ENCODE measurements at places on chromosomes 12 and 14.

- no peak for DNase-seq
Measured at GRCh38 chr14:68449561-68450181, 343.2 kb downstream of the ZFP36L1 start.

DNA sequence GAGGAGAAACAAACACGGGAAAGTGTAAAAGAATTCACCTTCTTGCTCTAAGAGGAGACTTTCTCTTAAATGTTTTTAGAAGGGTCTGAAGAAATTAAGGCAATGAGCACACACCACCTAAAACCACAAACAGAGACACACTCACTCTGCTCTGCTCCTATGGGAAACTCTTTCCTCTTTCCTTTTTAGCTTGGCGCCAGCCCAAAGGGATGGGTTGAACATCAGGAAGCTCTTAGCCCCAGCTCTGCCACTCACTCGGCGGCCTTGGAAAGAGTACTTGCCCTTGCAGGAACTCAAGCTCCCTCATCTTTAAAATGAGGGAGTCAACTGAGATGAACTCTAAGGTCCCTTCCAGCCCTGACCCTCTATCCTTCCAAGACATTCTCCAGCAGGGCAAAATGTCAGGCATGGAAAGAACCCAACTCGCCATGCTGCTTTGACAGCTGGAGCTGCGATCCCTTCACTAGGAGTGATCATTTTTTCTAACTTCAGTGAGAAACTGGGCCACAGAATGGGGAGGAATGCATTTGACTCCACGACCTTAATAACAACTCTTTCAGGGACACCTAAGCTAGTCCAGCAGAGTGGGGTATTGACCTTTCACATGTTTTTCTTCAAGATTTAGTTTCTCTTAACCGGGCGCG is 980 bp upstream of the RNASE8 start:
- DNase-seq: no peak

- no peak for DNase-seq
Measured at GRCh38 chr12:45914090-45914489, 76.3 kb downstream of the SCAF11 start.

DNA sequence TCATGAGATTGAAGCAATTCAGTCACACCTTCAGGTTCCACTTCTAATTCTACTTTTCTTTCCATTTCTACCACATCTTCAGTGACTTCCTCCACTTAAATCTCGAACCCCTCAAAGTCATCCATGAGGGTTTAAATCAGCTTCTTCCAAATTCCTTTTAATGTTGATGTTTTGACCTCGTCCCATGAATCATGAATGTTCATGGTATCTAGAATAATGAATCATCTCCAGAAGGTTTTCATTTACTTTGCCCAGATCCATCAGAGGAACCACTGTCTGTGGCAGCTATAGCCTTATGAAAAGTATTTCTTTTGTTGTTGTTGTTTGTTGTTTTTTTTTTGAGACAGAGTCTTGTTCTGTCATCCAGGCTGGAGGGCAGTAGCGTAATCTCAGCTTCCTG is 7.6 kb downstream of the RXYLT1 start:
- no peak for DNase-seq

- DNase-seq: no peak
Measured at GRCh38 chr12:47052274-47052673, 27.1 kb upstream of the PCED1B start.

- no peak for DNase-seq
Measured at GRCh38 chr12:19382563-19382962, 56.7 kb upstream of the AEBP2 start.

- no peak for DNase-seq
Measured at GRCh38 chr14:83575301-83575700, 1954.6 kb upstream of the FLRT2 start.

DNA sequence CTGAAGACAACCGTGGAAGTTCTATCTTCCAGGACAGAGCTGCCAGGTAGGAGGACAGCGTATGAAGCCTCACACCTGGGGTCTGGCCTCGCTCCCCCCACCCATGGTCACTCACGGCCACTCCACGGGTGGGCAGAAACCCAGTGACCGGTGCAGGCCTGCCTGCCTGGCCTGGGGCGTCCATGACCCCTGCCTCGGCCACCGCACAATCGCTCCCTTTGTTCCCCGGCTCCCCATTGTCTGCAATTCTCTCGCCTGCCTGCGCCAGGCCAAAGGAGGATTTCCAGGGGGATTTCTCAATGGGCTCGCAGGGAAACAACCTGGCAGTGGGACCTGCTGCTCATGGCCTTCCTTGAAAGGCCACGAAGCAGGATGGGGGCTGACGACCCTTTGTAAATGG is 22.6 kb downstream of the CCDC85C start:
- no peak for DNase-seq

GRCh38 chr12:101813117-101813516 is 17.6 kb downstream of the GNPTAB start:
- no peak for DNase-seq

GRCh38 chr12:93237235-93237915 is 140.3 kb upstream of the NUDT4 start:
- DNase-seq: no peak

DNA sequence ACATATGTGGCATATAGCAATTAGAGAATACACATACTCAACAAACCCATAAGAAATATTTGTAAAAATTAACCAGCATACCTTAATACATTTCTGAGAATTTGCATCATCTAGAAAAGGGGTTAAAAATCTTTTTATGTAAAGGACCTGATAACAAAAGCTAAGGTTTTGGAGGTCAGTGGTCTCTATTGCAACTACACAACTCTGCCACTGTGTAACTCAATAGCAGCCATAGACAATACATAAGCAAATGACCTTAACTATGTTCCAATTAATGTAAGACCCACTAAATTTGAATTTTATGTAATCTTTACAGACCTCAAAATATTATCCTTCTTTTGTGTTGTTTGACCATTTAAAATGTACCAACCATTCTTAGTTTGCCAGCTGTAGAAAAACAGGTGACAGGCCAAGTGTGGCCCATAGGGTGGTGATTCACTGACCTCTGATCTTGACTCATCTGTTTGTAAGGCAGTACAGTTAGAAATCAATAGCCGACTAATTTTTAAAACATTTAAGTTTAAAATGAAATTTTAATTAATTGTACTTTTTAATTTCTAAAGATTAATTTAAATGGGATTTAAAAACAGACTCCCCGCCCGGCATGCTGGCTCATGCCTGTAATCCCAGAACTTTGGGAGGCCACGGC is 7.4 kb upstream of the EPS8 start:
- no peak for DNase-seq

GRCh38 chr12:82727886-82728285 is 41.2 kb downstream of the TMTC2 start:
- no peak for DNase-seq

DNA sequence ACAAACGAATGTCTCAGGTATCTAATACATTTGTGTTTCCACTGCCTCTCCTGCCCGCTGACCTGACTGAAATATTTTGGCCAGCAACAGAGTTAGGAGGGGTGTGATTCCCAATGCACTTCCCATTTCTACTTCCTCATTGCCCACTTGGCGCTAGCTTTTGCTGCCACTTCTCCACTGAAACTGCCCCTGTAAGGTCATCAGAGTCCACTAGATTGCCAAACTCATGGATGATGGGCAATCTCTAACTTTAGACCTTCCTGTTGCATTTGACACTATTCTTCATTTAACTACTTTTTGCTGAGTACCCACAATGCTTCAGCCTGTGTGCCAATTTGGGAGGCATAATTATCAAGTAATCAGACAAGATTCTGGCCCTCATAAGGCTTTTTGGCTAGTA is 40.8 kb downstream of the GPR65 start:
- no peak for DNase-seq

GRCh38 chr14:76647697-76648298 is 113.5 kb upstream of the VASH1 start:
- DNase-seq: peak; percentile 9

GRCh38 chr14:76946753-76947077 is 81.8 kb downstream of the IRF2BPL start:
- DNase-seq: no peak

- DNase-seq: no peak
Measured at GRCh38 chr12:53748072-53748840, 3.5 kb downstream of the CISTR start.

DNA sequence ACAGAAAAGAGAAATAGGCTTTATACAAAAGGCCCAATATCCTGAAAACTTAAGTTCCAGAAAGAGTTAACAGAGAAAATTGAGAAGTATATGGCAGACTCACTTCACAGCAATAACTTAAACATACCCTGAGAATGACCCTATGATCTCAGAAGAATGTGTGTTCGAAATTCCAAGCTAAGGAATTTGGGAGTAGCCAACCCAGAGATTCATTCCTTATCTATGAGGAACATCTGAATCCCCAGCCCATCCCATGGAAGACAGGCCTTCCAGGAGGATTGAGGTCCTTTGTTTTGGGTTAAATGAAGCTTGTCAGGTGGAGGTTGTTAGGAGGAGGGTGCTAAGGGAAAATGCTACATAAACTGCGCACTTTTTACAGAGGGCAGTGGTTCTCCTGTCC is 7.5 kb upstream of the SAV1 start:
- DNase-seq: no peak

DNA sequence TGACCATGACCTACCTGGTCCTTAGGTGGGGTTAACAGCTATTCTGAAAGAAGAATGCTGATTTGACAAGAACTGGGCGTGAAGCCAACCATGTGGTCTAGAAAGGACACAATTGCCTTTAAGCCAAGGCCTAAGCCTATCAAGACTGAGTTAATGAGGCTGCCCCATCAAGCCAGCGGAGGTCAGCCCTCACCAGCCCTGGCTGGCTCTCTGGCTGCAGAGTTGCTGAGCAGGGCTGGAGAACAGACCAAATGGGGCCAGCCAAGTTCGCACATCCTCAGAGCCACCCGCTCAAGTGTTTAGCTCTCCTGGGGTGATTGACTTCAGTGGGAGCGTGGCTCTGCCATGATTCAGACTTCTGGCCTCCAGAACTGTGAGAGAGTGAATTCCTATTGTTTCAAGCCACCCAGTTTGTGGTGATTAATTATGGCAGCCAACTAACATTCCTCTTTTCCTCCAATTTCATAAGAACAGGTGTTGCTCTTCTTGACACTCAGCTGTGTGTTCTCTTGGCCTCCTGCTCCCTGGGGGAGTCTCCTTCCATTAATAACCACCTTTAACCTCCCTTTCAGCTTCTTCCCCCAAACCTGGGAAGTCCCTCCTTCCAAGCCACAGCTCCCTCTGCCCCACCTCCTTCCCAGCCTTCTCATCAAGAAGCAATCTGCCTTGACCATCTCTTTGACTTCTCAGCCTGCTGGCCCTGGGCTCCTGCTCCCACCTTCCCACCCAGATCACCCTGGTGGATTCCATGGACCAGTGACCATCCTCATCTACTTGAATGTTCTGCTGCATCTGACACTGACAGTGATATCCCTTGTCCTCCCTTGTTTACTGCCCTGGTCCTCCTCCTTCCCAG is 5.3 kb upstream of the SERPINA5 start:
- no peak for DNase-seq

DNA sequence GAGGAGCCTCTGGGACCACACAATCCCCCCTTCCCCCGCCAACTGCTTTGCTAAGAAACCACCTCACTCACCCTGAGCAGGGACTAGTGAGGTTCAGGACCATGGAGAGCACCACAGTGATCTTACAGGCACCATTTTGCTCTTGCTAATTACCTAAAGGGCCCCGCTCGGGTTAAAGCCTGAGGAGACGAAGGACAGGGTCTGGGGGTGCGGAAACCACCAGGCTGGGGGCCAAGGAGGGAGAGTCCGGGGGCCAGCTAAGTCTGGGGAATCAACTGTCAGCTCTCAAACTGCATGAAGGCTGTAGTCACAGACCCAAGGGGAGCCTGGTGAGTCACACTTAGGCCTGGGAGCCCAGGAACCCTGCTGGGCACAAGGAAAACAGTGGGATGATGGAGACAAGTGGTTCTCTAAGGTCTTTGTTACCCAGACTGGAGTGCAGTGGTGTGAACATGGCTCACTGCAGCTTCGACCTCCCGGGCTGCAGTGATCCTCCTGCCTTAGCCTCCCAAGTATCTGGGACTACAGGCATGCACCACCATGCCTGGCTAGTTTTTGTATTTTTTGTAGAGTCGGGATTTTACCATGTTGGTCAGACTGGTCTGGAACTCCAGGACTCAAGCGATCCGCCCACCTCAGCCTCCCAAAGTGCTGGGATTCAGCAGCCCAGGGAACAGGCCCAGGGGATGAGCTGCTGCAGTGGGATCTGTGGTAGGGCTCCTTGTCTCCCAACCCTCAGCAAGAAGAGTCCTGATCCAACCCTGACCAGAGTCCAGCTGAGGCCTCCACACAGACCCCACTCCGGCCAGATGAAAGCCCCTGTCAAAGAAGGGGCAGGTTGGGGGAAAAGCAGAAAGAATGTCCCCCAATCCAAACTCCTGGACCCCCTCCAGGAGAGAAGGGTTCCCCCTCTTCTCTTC is 98.8 kb downstream of the CALM1 start:
- no peak for DNase-seq

GRCh38 chr14:20707622-20708021 is 19.1 kb downstream of the ANG start:
- no peak for DNase-seq

- no peak for DNase-seq
Measured at GRCh38 chr14:97297100-97297499, 499.9 kb downstream of the VRK1 start.

GRCh38 chr12:107435520-107435919 is 250.1 kb upstream of the PWP1 start:
- no peak for DNase-seq

- no peak for DNase-seq
Measured at GRCh38 chr14:93082576-93083001, 33.1 kb downstream of the ITPK1 start.

GRCh38 chr12:28446031-28446430 is 255.8 kb downstream of the CCDC91 start:
- no peak for DNase-seq

DNA sequence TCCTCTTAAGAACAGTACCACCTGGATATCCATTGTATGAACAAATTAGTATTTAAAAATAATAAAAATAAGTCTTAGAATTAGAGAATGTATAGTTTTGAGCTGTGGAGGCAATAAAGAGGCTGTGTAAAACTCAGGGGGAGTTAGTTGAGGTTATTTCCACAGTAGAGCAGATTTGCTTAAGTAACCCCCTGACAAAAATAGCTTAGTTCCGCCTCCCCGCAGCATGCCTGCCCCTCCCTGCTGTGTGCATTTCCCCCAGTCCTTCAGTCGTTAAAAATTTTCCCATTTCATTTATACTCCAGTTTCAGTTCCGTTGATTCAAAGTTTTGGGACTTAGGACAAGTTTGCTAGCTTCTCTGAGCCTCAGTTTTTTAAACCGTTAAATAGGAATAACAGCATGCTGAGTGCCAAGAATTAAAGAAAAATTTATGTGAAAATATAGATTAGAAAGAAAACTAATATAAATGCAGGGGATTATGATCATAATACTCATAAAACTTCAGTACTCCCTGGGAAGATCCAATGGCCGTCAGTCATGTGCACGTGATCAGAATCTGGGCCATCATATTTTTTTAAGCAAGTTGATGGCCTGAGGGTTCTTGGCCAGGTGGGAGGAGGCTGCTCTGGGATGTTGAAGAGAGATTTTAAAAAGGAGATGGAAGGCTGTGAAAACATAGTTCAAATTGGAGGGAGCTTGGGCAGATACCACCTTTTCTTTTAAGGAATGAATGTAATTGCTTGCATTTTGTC is 14.5 kb upstream of the SLC38A2 start:
- DNase-seq: peak; percentile 49

Measured in stimulated activated naive B cell treated with anti-CD40 and anti-IgM and Interleukin-4, amounts not matched to agents 10 μg/mL and 1 μg/mL and 100 μg/mL, for 72 hours (primary cell).